Kidney capillary endothelial cell (primary cell): ENCODE measurements at places on chromosomes 16 and 17.

- no peak for DNase-seq
These were observed 59.1 kb upstream of the ELAC2 start for GRCh38 chr17:13076905-13077304.

GRCh38 chr16:11204513-11205047, 51.4 kb downstream of the SOCS1 start:
- DNase-seq: no peak

DNA sequence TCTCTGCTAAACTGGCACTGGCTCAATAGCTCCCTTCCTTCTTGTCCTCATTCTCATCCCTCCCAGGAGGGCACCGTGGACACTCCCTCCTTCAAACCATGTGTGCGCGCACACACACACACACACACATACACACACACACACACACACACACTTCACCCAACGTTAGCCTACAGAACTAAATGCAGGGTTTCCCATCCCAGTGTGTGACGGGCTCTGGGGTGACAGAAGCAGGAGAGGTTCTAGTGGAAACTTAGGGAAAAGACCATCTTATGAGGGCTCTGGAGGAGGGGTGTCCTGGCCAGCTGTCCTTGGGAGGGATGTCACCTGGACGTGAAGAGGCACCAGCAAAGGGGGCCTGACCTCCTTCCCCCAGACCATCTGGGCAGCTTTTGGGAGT, 19.7 kb downstream of the OSBPL7 start:
- DNase-seq: no peak

GRCh38 chr17:30378241-30378824, 394 bp upstream of the CPD start:
- no peak for DNase-seq

DNA sequence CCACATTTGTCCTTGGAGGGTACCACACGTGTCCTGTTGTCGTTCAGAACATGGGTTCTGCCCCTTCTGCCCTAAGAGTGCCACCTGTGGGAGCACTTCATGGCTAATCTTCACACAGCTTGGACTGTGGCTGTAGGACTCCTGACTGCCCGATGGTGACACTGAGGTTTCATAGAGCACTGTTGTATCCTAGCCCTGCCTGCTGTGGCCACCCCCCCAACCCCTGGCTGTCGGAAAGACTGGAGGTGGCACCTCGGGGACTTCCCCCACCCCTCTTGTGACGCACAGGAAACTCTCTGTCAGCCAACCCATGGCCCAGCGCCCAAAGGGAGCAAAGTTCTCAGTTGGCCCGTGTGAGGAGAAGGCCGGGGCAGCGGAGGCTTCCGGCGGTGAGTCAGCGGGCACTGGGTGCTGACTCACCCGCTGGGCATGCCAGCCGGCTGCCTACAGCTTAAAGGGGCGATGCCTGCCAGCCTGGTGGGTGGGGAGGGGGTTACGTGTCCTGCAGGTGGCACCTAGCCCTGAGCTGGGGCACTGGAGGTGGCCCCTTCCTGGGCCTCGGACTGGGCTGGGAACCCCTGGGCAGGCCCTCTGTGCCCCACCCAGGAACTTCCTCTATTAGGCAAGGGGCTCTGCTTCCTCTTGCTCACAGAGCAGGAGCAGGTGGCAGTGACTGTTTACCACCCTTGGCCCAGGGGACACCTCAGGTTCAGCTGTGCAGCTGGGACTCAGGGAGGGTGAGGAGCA, 3.4 kb downstream of the MAP2K3 start:
- peak; percentile 96 for DNase-seq

DNA sequence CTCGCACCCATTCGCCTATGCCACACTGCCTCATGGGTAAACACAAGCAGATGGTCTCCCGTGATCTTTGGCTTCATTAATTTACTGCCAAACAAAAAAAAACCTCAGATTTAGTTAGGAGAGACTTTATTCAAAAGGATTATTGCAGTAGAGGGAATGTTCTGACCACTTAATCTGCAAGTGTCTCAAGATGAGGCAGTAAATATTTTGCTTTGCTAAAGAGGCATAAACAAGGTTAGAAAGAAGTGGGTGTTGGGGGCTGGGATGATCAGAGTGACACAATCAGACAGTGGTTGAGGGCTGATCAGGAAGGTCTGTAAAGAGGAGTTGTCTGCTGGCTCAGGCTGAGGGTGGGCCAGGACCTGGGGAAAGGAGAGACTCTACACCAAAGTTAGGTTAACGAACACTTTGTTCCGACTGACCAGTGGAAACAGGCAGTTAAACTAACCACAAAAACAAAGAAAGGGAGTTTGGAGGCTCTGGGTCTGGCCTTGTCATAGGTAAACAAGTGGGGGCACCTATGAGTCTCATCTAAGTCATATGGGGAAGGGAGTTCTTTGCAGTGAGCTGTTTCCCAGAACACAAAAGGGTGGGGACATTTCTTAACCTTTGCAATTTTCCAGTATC, 28.5 kb downstream of the HSD17B2 start:
- no peak for DNase-seq

GRCh38 chr16:47198180-47198575, 54.4 kb upstream of the NETO2 start:
- DNase-seq: no peak

DNA sequence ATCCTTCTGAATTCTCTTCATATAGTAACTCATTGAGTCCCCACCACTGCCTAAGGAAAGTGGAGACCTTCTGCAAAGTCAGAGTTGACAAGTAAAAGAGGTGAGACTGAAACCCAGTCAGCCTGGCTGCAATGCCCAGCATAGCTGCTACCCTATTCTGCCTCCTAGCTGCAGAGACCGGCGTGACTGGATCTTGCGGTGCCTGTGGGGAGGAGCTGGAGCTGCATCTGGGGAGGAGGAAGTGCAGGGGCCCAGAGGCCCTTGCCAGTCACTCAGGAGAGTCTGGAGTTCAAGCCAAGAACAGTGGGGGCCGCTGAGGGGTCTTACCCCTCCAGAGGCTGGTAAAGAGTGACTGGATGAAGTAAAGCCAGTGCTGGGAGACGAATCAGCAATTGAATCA, 35.0 kb upstream of the ZNF423 start:
- no peak for DNase-seq

DNA sequence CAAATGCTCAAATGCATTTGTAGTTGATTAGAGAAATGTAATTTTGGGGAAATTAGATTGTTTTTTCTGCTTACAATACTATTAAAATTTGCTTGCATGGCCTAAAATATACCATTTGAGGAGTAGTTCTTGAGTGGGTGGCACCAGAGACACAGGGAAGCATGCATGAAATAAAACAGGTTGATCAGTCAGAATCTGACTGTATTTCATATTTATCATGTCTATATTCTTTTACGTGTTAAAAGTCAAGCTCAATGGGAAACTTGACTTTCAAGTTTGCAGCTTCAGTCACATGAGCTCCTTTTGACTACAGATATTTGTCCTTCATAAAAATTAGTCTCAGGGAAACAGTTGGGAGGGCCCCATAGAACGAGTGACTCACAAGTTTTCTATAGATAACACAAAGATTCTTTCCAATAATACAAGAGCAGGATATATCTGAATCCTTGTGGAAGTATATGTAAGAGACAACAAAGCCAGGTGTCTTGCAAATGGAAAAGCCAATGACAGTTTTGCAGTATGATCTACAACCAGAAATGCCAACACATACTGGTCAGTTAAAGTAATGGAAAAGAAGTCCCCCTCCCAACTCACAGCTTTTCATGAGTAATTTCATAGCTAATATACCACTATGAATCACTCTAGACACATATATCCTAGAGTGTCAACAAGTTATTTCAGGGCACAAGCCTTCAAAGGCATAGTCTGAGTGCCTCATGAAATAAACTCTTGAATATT, 42.2 kb upstream of the CORO6 start:
- DNase-seq: peak; percentile 94

GRCh38 chr16:11314309-11314894, 30.9 kb upstream of the RMI2 start:
- DNase-seq: no peak

DNA sequence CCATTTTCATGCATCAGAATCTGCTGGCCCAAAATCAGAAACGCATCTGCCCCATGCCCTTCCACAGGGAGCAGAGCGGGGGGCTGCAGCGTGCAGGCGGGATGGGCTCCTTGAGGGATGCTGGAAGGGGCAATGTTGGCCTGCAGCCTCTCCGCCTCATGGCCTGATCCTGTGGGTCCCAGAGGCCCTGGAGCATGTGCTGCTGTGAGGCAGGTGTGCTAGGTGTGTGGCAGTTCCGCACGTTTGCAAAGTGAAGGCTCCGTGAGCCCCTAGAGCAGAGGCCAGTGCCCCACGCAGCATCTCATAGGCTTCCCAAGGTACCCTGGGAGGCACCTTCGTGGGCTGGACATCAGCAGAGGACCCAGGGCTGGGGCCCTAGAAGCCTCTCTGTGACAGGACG, 36.4 kb upstream of the CDH15 start:
- no peak for DNase-seq

GRCh38 chr17:48030531-48030930, 7.1 kb downstream of the COPZ2 start:
- DNase-seq: peak; percentile 28

DNA sequence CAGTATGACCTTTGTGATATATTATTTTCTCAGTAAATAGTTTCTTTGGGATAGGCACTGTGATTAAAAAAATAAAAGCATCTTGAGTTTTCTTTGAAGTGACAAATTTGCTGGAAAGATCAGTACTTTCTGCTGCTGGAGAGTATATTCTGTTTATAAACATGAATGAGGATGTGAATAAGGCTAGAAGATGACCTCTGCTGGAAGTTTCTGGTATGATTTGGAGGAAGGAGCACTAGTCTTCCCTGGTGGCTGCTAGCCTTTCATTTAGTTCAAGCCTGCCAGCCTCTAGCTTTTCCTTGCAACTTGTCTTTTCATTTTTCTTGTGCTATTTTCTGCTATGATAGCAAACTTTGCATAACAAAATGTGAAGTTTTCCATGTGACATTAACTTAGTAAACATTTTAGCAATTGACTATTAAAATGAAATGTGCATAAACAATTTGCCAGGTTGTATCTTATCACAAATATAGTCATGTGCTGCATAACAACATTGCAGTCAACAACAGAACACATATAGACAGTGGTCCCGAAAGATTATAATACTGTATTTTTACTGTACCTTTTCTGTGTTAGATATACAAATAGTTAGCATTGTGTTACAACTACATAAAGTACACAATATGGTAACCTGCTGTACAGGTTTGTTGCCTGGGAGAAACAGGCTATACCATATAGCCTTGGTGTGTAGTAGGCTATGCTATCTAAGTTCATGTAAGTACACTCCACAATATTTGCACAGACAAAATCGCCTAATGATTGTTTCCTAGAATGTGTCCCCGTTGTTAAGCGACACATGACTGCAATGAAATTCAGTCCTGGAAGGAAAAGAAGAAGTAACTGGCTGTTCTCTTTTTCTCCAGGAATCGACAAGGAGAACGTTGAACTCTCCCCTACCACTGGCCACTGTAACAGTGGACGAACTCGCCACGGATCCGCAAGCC, 18.1 kb upstream of the RAB11FIP4 start:
- peak; percentile 51 for DNase-seq

DNA sequence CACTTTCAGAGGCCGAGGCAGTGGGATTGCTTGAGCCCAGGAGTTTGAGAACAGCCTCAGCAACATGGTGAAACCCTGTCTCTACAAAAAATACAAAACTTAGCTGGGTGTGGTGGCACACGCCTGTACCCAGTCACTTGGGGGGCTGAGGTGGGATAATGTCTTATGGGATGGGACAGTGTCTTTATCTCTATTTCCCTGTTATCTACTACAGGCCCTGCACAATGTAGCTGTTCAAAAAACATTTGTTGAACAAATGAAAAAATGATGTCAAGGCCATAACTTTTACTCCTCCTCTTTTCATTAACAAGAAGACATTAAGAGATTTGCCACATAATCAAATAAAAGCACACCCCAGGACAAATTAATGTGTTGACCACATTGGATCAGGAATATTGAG, 13.8 kb downstream of the TUBG1 start:
- no peak for DNase-seq
